ENCODE measurements at places on chromosomes 4 and X.

DNA sequence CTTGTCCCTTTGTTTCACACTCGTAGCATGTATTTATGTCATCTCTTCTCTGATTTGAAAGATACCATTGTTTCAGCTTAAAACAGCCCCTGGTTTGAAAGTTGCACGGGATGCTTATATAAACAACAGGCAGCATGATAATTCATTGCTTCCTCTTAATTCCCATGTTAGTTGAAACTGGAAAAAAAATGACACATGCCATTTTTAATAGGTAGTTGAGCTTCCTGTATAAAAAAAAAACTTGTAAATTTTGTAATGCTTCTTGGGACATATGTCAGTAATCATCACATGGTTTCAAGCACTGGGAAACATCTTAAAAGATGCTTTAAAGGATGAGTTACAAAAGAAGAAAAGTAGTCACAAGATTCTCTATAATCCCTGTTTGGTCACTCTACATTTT lies 243.0 kb downstream of the PALLD start:
- DNase-seq, result no peak

DNA sequence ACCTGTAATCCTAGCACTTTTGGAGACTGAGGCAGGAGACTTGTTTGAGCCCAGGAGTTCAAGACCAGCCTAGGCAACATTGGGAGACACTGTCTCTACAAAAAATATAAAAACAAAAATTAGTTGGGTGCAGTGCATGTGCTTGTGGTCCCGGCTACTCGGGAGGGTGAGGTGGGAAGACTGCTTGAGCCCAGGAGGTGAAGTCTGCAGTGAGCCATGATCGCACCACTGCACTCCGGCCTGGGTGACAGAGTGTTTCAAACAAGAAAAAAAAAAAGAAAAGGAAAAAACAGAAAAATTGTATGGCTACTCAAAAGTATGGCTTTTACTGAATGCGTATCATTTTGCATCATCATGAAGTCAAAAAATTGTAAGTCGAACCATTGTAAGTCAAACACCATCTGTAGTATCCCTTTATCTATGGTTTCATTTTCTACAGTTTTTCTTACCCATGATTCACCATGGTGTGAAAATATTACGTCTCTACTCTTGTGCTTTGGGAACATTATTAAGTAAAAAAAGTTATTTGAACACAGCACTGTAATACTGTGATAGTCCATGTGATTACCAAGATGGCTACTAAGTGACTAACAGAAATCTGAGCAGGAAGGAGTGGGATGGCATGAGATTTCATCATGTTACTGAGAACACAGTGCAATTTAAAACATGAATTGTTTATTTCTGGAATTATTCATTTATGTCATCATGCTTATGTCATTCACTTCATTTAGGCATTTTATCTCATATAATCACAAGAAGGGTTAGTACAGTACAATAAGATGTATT lies 26.5 kb upstream of the MANBA start:
- no peak for DNase-seq

DNA sequence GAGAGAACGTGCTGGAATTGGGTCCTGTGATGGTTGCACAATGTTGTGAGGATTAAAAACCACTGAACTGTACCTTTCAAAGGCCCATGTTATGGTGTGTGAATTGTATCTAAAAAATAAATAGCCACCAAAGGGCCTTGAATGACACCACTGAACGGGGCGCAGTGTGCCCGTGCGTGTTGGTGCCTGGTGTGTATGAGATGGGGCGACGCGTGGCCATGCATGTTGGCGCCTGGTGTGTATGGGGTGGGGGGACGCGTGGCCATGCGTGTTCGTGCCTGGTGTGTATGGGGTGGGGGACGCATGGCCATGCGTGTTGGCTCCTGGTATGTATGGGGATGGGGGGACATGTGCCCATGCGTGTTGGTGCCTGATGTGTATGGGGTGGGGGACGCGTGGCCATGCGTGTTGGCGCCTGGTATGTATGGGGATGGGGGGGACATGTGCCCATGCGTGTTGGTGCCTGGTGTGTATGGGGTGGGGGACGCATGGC lies 66.6 kb upstream of the HELT start:
- no peak for DNase-seq

GRCh38 chr4:123750044-123750443 lies 353.4 kb downstream of the SPRY1 start:
- DNase-seq, result no peak

- DNase-seq, result no peak
Observed at GRCh38 chrX:50470103-50471031, at the start of gene DGKK. Gene DGKK (minus strand): TSS chrX:50470825. CDS start chrX:50470678, 147 bp downstream.

DNA sequence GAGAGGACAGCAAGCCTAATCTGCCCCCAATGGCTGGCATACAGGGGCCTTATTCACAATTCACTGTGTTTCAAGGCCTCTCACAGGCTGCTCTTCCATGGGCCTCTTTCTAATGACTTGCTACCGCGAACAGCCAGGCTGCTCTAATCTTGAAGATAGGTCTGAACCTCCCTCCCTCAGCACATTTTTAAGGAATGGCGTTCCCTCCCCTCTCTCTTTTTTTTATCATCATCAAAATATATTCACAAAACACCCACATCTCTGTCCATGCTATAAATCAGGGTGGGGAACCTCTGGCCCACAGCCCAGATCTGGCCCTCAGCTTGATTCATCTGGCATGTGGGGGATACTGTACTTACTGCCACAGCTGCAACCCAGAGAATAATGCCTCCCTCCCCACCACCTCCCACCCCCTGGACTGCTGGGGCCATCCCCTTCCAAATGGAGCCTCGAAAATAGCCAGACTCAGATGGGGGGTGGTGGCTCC lies 76.2 kb upstream of the PLAC1 start:
- DNase-seq, result no peak

DNA sequence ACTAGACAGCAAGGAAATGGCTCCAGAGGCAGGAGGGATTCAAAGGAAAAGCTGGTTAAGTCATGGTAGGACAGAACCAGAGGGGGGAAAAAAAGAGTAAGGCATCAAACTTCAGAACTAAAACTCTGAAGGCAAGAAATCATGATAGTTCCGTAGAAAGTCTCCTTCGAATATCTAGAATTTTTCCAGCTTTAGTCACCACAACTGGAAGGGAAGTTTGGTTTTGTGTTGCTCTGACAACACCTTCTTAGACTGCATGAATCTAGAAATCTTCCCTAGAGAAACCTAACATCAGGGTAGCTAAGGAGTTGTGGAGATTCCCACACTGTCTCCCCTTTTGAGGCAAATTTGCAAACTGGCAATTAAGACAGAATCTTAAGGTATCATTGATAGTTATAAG lies 33.7 kb downstream of the AMMECR1 start:
- DNase-seq, result no peak

DNA sequence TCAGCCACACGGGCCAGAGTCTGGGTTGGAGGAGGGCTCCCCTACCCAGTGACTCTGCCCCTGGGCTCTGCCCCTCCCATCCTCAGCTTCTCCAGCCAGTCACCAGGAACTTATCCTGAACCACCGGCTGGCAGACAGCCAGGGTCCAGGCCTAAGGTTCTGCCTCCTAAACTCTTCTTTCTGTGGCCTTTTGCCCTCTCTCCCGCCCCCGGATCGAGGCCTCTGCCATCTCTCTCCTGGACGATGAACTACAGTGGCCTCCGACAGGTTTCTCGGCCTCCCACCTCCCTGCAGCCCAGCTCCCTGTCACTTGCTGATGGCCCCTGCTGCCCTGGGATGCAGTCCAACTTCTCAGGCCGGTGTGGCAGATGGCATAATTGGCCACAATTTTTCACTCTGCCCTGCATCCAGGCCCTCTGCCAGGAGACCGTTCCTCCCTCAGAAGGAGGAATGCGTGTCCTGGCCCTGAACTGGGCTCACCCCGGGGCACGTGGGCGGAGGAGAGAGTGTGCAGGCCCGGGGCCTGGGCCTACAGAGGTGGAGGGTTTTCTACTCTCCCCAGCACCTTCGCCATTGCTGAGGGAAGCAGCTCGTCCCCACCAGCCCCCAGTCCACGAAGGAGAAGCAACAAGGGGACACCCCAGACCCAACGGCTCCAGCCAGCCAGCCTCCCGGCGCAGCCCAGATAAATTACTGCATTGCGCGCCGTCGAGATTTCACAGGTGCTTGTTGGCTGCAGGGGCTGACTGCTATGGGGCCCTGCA lies 81.9 kb upstream of the LRPAP1 start:
- DNase-seq, result no peak

GRCh38 chr4:183431614-183432013 lies 12.8 kb upstream of the CDKN2AIP start:
- DNase-seq, result no peak

- DNase-seq, result no peak
Observed at GRCh38 chr4:177519481-177520260, 77.4 kb upstream of the AGA start.

DNA sequence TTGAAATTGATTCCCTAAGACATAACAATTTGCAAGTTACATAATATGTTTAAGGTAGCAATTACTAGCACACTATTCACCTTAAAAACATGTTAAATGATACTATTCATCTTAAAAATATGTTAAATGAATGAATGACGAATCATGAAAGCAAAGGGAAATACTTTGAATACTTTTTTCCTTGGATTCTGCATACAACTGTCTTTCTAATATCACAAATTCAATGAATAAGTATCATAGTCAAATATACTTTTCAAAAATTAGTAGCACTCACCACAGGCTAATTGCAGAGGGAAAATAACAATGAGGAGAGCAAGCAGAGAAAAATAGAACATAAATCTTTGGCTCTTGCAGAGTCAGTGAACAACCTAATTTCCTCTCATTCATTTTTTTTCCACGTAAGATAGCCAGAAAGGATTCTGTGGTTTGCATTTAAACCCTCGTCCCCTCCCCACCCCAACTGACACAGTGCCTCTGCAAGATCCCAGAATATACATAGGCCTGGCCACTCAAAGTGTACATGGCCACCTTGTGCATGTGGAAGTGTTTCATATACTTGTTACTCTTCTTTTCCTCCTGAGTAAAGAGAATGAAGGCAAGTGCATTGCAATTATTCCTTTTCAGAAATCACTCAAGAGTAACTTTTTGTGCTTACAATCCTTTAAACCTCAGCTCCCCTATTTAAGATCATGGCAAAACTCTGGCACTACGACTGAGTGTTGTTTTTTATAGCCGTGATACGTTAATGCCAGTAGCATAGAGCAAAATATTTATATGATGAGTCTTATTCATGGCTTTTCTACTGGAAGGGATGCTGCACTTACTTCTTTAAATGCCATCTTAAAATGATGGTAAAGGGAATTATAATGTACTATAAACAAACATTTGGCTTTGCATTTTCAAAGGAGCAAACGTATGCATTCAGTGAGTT lies 236.4 kb downstream of the PDGFC start:
- DNase-seq, result no peak

GRCh38 chr4:71814433-71814832 lies 30.6 kb upstream of the GC start:
- DNase-seq, result no peak

DNA sequence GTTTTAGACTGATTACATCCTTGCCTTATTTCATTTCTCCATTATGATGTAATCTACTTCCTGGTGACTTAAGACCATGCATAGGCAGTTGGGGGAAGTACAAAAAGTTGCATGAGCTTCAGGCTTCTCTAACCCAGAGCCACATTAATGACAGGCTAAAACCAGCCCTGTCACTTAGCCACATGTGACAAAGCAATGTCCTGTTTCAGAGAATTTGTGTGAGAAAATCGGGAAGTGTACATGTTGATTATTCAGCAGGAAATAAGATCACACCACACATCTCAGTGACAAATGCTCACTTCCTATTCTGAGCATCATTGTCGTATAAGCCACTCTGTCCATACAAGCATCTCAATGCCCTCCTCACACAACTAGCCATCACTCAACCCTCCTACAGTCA lies 98.5 kb upstream of the MAGEB16 start:
- no peak for DNase-seq

GRCh38 chr4:67554096-67554495 lies 4.4 kb upstream of the STAP1 start:
- no peak for DNase-seq

DNA sequence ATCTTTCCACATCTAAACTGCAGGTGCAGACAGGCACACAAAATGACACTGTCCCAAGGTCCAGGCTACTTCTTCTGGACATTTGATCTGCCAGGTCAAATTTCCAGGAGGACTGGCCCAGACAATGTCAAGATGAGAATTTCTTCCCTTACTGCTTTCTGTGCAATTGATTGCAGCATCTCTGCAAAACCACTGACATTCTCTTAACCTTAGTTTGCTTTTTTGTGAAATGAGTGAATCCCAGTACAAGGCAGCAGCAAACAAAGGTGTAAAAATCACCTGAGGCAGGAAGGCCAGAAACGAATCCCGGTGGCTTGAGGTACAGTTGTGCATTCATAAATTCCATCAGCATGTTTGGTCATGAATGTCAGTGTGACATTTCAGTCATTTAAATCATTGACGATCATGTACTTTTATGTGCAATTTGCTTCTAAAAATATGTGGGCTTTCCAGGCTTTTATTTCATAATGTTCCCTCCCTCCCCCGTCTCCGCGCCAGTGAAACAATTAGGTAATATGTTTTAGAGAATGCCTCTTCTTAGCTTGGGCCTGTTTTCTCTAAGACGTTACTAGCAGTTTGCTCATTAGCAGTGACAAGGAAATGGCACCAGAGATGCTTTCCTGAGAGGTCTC lies 39.1 kb downstream of the NHS start:
- no peak for DNase-seq

Data from activated CD8-positive, alpha-beta memory T cell treated with anti-CD3 and anti-CD28 coated beads, Interleukin-2, amount 50 U/mL, for 4 hours (primary cell).